ENCODE measurements at places on chromosomes 4 and X. TPM values are rescaled to one million over a fixed set of nuclear protein-coding genes. Genes with fewer than 3 reads are reported as not detected.

C4orf50 gene
- 0.56 TPM for total RNA-seq

DOK7 gene
- total RNA-seq: 5.1 TPM

DMP1 gene
- 3.0 TPM for total RNA-seq

TLL1 gene
- 0.15 TPM for total RNA-seq

CCNB3 gene
- total RNA-seq: 0.66 TPM

SAP30 gene
- 24.1 TPM for total RNA-seq

FAM53A gene
- 1.1 TPM for total RNA-seq

CWH43 gene
- not detected for total RNA-seq

PDE6B gene
- 2.3 TPM for total RNA-seq

IL2RG gene
- total RNA-seq: not detected
